Nephron progenitor cell (in vitro differentiated cells): ENCODE measurements at places on chromosomes 5 and 9.
A peak's percentile ranks its signal among the peaks of the same experiment; 100 is the strongest.

DNA sequence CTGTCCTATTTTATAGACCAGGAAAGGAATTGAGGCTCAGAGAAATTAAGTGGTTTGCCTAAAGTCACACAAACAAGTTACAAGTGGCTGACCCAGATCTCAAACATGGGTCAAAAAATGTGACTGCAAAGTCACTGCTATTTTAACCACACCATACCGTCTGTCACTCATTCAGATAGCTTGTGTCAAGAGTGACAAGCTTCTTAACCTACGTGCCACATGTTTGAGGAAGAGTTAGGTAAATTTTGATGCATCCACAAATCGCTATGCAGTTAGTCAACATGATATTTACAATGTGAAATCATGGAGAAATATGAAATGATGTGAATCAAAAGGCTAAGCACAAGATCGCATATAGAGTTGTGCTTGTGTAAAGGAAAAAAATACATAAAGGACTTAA lies 22.7 kb upstream of the GNE start:
- H3K27ac ChIP-seq: no peak overlapping the region
- peaks cover 9% of the 10 kb centered on the region for H3K4me1 ChIP-seq
- no peak overlapping the region for H3K4me3 ChIP-seq
- H3K36me3 ChIP-seq: peaks cover 8% of the 10 kb centered on the region
- DNase-seq: no peak

- H3K4me3 ChIP-seq: no peak overlapping the region
- H3K4me1 ChIP-seq: peaks cover 11% of the 10 kb centered on the region
- H3K27me3 ChIP-seq: peaks cover 3% of the 10 kb centered on the region
- DNase-seq: no peak
- H3K27ac ChIP-seq: no peak overlapping the region
- H3K36me3 ChIP-seq: peaks cover 8% of the 10 kb centered on the region
Observed at GRCh38 chr5:43553381-43553780, 3.5 kb downstream of the PAIP1 start.

GRCh38 chr5:115583474-115583873 lies 18.8 kb downstream of the TICAM2 start:
- no peak overlapping the region for H3K4me3 ChIP-seq
- no peak overlapping the region for H3K27ac ChIP-seq
- H3K27me3 ChIP-seq: no peaks in the 10 kb centered on the region
- H3K4me1 ChIP-seq: no peaks in the 10 kb centered on the region

- no peak for DNase-seq
- H3K36me3 ChIP-seq: peaks cover 71% of the 10 kb centered on the region
- H3K4me1 ChIP-seq: no peaks in the 10 kb centered on the region
- H3K4me3 ChIP-seq: no peak overlapping the region
Observed at GRCh38 chr5:14699807-14700400, 35.4 kb downstream of the OTULIN start.

DNA sequence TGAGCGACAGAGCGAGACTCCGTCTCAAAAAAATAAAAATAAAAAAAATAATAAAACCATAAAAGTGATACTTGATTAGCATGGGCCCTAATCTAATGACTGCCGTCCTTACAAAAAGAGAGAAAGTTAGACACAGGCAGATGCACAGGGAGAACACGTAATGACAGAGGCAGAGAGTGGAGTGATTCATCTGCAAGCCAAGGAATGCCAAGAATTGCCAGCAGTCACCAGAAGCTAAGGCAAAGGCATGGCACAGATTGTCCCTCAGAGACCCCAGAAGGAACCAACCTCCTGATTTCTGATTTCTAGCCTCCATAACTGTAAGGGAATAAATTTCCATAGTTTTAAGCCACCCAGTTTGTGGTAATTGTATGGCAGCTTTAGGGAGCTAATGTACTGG lies 79.6 kb upstream of the FREM1 start:
- peaks cover 18% of the 10 kb centered on the region for H3K4me1 ChIP-seq
- DNase-seq: no peak
- peaks cover 19% of the 10 kb centered on the region for H3K36me3 ChIP-seq
- peaks cover 7% of the 10 kb centered on the region for H3K27me3 ChIP-seq
- no peak overlapping the region for H3K27ac ChIP-seq

DNA sequence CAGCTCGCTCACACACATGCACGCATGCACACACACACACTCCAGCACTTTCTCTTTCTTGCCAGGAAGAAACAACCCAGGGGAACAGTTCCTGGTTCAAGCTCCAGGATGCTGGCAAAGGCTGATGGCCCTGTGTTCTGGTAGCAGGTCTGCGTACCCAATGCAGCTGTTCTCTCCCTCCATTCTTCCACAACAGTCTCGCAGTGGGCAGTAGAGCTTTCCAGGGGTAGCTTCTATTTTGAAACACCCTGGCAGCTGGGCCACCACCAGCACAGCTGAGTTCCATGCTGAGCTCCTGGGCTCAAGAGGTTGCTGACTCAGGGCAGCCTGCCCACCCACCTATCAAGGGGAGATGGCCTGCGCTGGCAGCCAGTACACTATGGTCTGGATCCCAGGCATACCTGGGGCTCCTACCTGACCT lies 4.7 kb downstream of the VDAC1 start:
- H3K27me3 ChIP-seq: no peaks in the 10 kb centered on the region
- peaks cover 55% of the 10 kb centered on the region for H3K4me1 ChIP-seq
- peaks cover 14% of the 10 kb centered on the region for H3K36me3 ChIP-seq
- no peak overlapping the region for H3K4me3 ChIP-seq
- no peak for DNase-seq

DNA sequence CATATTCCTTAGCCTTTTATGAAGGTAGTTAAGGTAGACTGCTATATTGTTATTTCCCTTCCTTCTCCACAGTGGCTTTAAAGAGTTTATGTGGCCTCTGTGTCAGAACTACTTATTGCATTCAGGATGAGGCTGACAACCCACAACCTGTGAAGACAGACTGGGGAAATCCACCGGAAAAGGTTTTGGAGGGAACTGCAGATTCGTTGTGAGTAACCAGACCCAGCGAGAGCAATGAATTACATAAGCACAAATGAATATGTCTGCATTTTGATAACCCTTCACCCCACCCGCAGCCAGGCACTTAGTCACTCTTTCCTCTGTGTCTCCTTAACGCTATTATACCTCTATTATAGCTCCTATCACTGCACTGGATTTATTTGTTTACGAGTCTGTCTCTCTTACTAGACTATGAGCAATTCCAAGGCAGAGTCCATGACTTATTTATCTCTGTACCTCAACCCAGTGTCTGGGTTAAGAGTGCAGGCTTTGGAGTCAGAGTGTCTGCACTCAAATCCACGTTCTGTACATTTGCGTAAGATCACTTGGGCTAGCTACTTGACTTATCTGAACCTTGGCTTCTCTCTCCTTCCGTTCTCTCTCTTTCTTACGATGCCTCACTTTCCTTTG lies 19.2 kb downstream of the KCTD16 start:
- H3K27ac ChIP-seq: no peak overlapping the region
- DNase-seq: no peak
- peaks cover 7% of the 10 kb centered on the region for H3K4me1 ChIP-seq

DNA sequence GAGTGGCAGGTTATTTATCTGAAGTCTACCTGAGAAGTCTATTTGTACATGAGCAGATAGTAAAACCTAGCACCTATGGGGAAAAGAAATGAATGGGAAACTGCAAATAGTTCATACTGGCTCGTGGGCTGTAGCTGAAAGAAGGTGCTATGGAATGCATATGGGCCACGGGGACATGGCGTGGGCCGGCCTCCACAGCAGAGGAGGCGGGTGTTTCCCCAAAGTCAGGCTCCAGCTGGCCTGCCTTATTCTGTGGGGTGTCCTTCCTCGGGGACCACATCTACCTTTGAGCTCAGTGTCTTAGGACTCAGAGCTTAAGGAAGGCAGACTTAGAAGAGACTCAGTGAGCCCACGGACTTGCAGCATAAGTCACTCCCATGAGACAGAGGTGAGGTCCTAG lies 350.5 kb upstream of the PANK3 start:
- H3K27me3 ChIP-seq: peaks cover 16% of the 10 kb centered on the region
- peaks cover 22% of the 10 kb centered on the region for H3K4me1 ChIP-seq
- H3K36me3 ChIP-seq: no peaks in the 10 kb centered on the region
- no peak for DNase-seq
- H3K27ac ChIP-seq: no peak overlapping the region

DNA sequence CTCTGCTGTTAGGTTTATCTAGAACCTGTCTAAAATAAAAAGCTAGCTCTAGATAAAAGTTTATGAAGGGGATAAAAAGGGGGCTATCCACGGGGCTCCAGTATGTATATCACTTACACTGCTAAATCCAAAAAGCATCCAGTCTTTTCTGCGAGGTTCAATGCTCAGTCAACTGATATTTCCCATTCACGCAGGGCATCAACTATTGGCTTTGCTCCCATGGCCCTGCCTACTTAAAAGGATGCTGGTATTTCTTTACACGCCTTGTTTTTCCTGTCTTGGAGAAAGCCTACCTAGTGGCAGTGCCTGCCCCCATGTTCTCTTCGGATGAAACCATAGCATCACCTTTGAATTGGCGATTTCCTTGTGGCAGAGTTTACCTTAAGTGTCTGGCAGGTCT lies 8.1 kb downstream of the SPRY4 start:
- no peak for DNase-seq
- H3K27me3 ChIP-seq: no peaks in the 10 kb centered on the region
- peaks cover 47% of the 10 kb centered on the region for H3K36me3 ChIP-seq
- H3K4me1 ChIP-seq: peaks cover 96% of the 10 kb centered on the region
- H3K27ac ChIP-seq: peak overlapping the region; percentile 93

GRCh38 chr9:92119586-92119985 lies 4.4 kb upstream of the SPTLC1 start:
- H3K36me3 ChIP-seq: no peaks in the 10 kb centered on the region
- H3K4me1 ChIP-seq: peaks cover 20% of the 10 kb centered on the region
- no peak for DNase-seq
- no peak overlapping the region for H3K4me3 ChIP-seq

- no peak for DNase-seq
- H3K27ac ChIP-seq: no peak overlapping the region
- peaks cover 7% of the 10 kb centered on the region for H3K4me1 ChIP-seq
- no peaks in the 10 kb centered on the region for H3K27me3 ChIP-seq
- H3K36me3 ChIP-seq: no peaks in the 10 kb centered on the region
Observed at GRCh38 chr5:65152131-65152530, 329.6 kb downstream of the ADAMTS6 start.

- H3K27me3 ChIP-seq: peaks cover 2% of the 10 kb centered on the region
- peak overlapping the region; percentile 28 for H3K27ac ChIP-seq
- peaks cover 5% of the 10 kb centered on the region for H3K4me1 ChIP-seq
- H3K36me3 ChIP-seq: no peaks in the 10 kb centered on the region
- no peak for DNase-seq
- H3K4me3 ChIP-seq: no peak overlapping the region
Observed at GRCh38 chr5:16546732-16547131, 70.1 kb downstream of the RETREG1 start.

GRCh38 chr9:30774326-30774725 lies 1610.1 kb upstream of the ACO1 start:
- H3K4me1 ChIP-seq: no peaks in the 10 kb centered on the region
- peaks cover 5% of the 10 kb centered on the region for H3K27me3 ChIP-seq
- no peaks in the 10 kb centered on the region for H3K36me3 ChIP-seq
- no peak overlapping the region for H3K4me3 ChIP-seq

GRCh38 chr5:150523472-150524350 lies 15.8 kb downstream of the NDST1 start:
- DNase-seq: peak; percentile 33
- no peak overlapping the region for H3K4me3 ChIP-seq
- no peaks in the 10 kb centered on the region for H3K27me3 ChIP-seq

DNA sequence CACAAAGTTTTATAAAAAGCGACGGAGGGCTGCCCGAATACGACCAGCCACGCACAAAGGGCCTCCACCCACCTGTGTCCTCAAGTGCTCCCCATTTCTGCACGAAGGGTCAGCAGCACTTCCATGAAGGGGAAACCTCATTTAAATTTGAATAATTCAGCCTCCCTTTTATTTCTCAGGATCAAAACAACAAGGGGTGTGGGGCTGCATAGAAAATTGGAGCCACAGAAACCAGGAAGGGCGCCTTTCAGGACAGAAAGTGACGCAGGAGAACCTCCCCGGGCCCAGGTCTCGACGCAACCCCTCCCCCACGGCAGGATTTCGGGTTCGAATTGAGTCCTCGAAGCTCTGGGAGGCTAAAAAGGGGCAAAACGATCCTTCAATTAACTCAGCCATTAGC lies 2.1 kb downstream of the NRARP start:
- H3K4me3 ChIP-seq: peak overlapping the region; percentile 93
- H3K4me1 ChIP-seq: peaks cover 44% of the 10 kb centered on the region
- peak; percentile 30 for DNase-seq
- H3K27ac ChIP-seq: no peak overlapping the region
- peaks cover 33% of the 10 kb centered on the region for H3K27me3 ChIP-seq

DNA sequence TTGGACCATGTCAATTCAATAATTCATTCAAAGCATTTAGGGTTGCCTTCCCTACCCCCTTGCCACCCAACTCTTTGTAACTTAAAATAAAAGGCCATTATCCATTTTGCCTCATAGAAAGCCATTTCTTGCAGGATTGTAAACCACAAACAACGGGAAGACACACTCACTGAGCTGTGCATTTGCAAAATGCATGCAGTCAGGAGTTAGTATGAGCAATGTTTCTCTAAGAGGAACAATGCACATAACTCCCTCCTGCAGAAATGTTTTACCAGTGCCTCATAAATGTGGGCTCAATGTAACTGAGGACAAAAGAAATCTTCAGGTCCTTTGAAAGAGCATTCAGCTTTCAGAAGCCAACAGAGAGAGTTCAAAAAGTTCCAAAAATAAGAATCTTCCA lies 98.5 kb upstream of the ABCA1 start:
- H3K27ac ChIP-seq: no peak overlapping the region
- no peak for DNase-seq

DNA sequence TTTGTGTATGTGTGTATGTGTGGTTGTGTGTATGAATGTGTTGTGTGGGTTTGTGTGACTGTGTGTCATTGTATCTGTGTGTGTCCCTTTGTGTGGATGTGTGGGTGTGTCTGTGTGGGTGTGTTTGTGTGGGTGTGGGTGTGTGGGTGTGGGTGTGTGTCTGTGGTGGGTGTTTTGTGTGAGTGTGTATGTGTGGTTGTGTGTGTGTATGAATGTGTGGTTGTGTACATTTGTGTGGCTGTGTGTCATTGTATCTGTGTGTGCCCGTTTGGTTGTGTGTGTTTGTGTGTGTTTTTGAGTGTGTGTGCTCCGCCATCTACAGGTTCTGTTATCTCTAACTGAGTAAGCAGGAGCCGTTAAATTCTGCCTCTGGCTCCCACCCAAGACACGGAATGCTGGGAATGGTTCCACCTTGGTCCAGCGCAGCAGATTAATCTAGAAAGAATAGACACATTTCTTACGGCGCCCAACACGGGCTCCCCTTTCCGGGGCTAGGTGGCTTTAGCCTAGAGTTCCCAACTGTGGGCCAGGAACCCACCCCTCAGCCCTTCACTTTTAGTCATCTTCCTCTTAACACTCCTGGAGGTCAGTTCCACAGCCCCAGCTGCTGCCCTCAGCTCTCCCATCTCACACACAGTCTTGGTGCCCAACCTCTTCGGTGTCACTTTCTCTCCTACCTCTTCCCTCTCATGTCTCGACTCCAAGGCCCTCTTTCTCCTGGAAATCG lies 197.1 kb downstream of the TTLL11 start:
- peaks cover 7% of the 10 kb centered on the region for H3K36me3 ChIP-seq
- peaks cover 17% of the 10 kb centered on the region for H3K4me1 ChIP-seq
- DNase-seq: peak; percentile 12
- H3K4me3 ChIP-seq: no peak overlapping the region
- H3K27me3 ChIP-seq: peaks cover 12% of the 10 kb centered on the region

- no peak for DNase-seq
- H3K27me3 ChIP-seq: peaks cover 13% of the 10 kb centered on the region
- no peak overlapping the region for H3K27ac ChIP-seq
- H3K4me1 ChIP-seq: peaks cover 2% of the 10 kb centered on the region
- no peak overlapping the region for H3K4me3 ChIP-seq
Observed at GRCh38 chr9:98873951-98874371, 66.5 kb downstream of the GALNT12 start.

- H3K27me3 ChIP-seq: peaks cover 11% of the 10 kb centered on the region
- no peaks in the 10 kb centered on the region for H3K36me3 ChIP-seq
- no peak overlapping the region for H3K27ac ChIP-seq
Observed at GRCh38 chr9:120718316-120718715, 4.0 kb upstream of the MEGF9 start.

GRCh38 chr9:16524078-16524477 lies 346.4 kb downstream of the BNC2 start:
- no peaks in the 10 kb centered on the region for H3K27me3 ChIP-seq
- no peak overlapping the region for H3K27ac ChIP-seq
- H3K36me3 ChIP-seq: peaks cover 9% of the 10 kb centered on the region
